Forelimb muscle (tissue), 1 donor: ENCODE measurements at places on chromosomes 3 and 15. TPM values are rescaled to one million over a fixed set of nuclear protein-coding genes. Genes with fewer than 3 reads are reported as not detected.

GRCh38 chr3:27661797-27662196 is 60.3 kb downstream of the EOMES start:
- no peak for DNase-seq

MORC1 gene
- not detected for polyA plus RNA-seq

DNA sequence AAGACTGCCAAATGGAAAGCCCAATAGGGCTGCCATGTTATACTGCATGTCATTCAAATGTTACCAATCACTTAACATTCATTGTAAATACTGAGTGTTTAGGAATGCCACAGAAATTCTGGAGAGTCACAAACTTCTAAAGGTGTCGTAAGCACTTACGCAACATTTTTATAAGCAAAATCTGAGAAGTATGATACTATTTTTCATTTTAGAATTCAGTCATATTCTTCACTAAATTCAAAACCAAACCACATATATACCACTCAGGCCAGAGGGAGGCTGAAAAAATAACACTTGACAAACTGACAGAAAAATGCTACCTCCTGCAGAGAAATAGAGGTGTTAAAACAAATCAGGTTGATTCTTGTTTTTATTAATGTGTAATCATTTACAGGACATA is 89.8 kb downstream of the THBS1 start:
- DNase-seq, result no peak

- no peak for DNase-seq
Observed at GRCh38 chr15:70974004-70974832, 81.6 kb downstream of the LRRC49 start.

PLS1 gene
- polyA plus RNA-seq, result 0.61 TPM

DNA sequence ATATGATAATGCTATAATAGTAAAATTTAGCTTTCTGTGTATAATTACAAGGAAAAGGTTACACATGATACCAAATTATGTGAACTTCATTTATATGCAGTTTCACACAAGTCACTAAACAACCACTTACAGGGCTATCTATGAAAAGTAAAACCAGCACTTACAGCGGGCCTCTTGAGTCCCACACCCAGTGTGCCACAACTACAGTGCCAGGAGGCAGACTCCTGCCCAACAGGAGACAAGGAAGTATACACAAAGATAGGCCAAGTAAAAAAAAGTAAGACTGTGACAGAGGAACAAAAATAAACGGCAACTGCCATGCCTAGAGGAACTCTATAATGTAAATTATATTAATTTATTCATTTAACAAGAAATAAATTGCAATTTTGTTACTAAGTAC is 53.4 kb upstream of the NEK10 start:
- DNase-seq, result no peak

PTPRG gene
- polyA plus RNA-seq, result 24.2 TPM

GRCh38 chr3:170327040-170327808 is 30.3 kb upstream of the SKIL start:
- DNase-seq, result no peak

SAMD7 gene
- not detected for polyA plus RNA-seq

DNA sequence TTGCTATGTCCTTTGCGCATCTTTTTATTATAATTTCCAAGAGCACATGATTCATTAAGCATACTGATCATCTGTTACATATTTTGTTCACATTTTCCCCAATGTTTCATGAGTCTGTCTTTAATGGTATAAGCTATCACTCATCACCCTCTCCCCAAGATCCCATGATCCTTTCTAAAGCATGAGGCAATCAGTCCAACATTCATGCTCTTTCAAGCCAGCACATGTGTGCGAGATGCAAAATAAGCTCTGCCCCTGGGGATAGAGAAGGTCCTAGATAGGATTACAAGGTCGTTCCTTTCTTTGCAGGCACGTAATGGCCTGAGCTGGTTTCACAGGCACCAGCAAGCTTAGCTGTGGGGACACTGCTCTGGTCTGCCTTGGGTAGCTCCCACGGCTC is 32.2 kb upstream of the B3GNT5 start:
- DNase-seq, result no peak

DNA sequence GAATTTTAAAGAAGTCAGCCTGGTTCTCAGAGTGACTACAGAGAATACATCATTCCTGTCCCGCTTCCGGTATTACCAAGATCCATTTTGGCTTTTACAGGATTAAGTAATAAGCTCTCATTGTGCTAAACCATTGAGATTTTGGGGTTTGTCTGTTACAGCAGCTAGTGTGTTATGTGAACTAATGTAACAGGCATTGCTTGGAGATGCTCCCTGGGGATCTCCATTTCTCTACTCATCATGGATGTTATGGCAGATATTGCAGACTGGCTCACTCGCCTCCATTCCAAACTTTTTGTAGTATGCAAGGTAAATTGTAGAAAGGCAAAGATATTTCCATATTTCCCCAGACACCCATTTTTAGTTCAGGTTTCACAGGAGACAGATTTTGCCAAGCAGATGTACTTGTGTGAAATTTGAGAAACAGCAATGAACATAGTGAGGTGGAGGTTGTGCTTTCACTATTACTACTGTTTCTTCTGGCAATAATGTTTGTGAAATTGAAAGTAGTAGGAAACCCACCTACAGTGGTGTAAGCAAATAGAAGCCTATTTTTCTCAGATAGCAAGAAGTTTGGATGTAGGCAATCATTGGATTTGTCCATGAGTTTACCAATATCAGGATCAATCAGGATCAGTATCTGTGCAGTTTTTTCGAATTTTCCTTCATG is 177.1 kb upstream of the GALNT15 start:
- no peak for DNase-seq

DNA sequence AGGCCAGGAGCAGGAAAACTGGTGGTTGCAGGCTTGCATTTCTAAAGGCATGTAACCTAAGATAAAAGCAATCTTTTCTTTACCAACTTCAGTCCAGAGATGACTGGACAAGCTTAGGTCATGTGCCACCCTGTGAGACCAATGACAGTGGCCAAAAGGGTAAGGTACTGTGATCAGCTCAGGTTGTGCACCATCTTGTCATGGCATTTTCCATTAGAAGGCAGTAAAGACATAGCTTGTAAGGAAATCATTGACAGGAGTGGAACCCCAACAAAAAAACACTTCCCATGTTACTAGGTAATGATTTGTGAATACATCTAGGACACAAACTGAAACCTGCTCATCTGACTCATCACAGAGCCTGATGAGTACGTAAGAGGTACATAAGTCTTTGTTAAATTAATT is 35.2 kb downstream of the SSR3 start:
- DNase-seq, result no peak

CKMT1A gene
- not detected for polyA plus RNA-seq

GRCh38 chr15:93985925-93986324 is 245.4 kb upstream of the MCTP2 start:
- DNase-seq, result no peak

DNA sequence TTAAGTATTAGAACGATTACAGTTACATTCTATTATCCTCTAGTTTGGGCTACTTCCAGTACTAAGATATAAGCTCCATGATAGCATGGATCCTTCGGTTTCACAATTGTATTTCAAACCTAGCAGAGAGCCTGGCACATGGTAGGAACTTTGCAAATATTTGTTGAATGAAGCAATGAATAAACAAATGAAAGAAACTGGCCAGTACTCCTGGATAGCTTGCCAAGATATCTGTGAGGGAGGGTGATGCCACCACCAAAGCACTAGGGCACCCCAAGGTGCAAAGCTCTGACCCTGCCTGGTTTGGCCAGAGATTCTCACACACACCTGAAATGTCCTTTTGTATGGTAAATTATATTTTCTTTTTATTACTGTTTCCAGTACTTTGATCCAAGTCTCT is 44.3 kb upstream of the PLAAT1 start:
- DNase-seq, result no peak
